Activated effector memory CD4-positive, alpha-beta T cell treated with anti-CD3 and anti-CD28 coated beads, Interleukin-2, amount 50 U/mL, for 16 hours (primary cell): ENCODE measurements at places on chromosomes 1 and 21.

- no peak for DNase-seq
These were observed 46.1 kb upstream of the TRAPPC10 start for GRCh38 chr21:43965911-43966585.

GRCh38 chr1:74422421-74423292 lies 89.8 kb downstream of the LRRC53 start:
- DNase-seq, result no peak

DNA sequence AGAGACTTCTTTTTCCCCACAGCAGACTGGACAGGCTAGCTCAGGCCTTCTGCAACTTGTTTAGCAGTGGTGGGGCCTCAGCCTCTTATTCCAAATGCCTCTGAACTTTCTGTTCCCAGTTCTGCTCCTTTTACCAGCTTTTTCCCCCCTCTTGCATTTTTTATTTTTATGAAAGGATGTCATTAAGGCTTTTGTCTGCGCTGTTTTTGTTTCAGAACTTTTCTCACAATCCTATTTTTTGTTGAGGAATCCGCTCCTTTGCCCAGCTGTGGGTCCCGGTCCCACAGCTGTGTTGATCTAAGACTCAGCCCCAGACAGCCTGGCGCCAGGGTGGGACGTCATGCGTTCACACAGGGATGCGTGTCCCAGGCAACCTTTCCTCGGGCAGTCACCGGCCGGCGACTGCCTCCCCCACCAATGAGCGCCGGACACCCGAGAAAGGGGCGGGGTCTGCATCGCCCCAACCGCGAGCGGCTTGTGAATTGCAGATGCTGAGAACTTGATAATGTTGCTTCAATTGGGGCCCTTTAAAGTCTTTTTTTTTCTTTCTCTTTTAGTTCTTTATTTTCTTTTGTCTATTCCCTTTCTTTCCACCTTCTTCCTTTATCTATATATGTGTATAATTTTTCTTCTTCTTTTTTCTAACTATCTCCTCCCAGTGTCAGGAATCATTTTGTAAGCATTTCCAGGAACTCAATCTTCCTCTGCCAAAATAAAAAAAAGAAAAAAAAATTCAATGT lies 3.0 kb upstream of the ID3 start:
- DNase-seq, result no peak

DNA sequence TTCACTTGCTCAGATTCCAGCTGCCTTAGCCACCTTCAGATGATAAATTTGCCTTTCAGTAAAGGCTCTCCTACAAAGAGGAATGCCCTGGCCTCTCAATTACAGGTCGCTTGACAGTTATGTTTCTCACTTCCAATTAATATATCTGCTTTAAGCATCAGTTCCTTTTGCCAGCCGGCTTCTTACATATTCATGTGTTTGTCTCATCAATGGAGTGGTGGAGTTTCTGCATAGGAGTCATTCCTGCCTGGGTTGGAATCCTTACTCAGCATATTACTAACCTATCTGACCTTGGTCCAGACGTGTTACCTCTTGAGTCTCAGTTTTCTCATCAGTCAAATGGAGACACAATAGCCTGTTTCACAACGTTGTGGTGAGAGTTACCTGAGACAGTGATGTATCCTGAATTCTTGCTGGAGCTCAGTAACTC lies 9.4 kb upstream of the SESN2 start:
- no peak for DNase-seq

DNA sequence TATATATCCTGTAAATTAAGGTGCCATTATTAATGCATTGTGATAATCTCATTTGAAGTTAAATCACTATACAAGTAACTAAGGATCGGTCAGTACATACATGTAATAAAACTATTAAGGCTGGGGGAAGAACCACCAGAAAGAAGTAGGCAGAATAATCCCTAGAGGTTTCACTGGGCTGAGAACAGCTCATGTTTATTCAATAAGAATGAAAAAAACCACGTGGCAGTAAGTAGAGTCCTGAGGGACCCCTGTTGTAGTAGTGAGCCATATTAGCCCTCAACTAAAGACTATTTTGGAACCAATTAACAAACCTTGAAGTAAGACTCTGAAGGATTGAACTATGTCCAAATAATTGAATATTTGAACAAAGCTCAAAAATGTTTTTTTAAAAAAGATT lies 46.9 kb upstream of the ADAM30 start:
- DNase-seq, result no peak

GRCh38 chr1:191490303-191490702 lies 668.0 kb upstream of the RGS18 start:
- DNase-seq, result no peak

GRCh38 chr1:223057569-223058093 lies 85.4 kb downstream of the TLR5 start:
- DNase-seq, result no peak
